Erythroblast (primary cell): ENCODE measurements at places on chromosomes 3 and 15.

GRCh38 chr15:58627701-58628100 lies 121.8 kb downstream of the ADAM10 start:
- peak; percentile 32 for DNase-seq

DNA sequence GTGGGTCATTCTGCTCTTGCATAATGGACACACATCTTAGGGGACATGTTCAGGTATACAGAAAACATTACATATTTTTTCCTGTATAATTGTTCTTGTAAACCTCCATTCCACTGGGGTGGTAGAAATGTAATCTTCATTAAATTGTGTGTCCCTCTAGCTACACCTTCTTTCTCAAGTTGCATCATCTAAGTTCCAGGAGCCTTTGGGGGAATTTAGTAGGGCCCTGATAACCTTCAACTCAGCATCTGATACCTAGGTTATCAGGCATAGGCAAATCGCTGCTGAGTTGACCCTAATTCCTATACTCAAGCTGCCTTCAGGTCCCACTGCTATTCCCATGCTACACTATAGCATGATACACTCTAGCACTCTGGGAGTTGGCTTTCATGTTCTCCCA lies 19.1 kb upstream of the CLASP2 start:
- no peak for DNase-seq

GRCh38 chr3:195873971-195874370 lies 34.4 kb downstream of the TNK2 start:
- DNase-seq, result no peak

DNA sequence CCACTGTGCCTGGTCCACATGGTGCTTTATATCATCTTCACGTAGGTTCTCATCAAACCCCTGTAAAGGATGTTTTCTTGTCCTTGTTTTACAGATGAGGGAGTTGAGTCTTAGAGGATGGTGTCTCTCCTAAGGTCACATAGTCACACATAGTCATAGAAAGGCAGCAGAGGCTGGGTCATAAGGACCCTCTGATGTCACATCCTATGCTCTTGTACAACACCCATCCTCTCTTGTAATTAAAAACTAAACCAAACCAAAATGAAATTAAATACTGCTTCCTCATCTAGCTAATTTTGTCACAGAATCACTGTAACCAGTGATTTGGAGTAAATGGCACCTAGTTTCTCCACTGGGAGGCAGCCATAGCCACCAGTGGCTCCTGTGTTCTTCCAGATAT lies 21.8 kb upstream of the ATP1B3 start:
- no peak for DNase-seq

DNA sequence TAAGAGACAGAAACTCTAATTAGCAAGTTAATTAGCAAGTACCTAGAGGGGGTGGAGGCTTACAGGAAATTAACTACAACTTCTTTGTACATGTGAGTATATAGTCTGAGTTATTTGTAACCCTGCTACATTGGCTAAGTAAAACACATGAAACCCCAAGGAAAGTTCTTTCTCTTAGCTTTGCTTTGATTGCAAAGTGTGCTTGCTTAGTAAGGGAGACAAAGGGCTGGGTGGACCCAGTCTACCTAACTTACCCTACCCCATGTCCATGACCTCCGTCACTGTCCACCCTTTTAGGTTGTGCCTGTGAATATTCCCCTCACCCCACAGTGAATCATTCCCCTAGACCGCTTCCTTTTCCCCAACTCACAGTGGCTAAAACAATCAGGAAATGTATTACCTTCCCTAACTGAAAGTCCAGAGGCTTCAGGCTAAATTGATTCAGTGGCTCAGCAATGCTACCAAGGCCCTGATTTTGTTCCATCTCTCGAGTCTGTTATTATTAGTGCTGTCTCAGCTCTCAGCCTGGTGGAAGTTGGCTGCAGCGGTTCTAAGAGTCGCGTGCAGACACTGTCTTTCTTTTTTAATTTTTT lies 31.1 kb upstream of the RYR3 start:
- no peak for DNase-seq

- DNase-seq, result no peak
Measured at GRCh38 chr15:42511007-42511391, 15.6 kb downstream of the SNAP23 start.

DNA sequence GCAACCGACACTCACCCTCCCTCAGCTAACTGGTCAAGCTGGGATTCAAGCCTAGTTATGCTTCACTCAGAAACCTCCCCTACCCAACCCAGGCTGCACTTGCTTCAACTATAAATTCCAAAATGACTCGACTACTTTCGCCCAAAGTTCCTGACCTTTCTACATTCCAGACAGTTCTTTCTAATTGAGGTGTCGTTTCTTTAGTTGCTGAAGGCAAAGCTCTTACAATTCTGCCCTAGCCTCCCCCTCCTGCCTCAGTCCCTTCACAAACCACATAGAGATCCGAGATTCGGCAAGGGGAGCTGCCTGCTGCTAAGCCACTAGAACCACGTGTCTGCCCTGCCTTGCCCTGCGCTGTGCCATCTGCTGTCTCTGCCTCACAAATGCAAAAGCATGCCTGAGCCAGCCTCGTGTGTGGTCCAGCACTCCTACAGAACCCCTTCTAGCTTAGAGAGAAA lies 74.7 kb upstream of the SH3GL3 start:
- no peak for DNase-seq

DNA sequence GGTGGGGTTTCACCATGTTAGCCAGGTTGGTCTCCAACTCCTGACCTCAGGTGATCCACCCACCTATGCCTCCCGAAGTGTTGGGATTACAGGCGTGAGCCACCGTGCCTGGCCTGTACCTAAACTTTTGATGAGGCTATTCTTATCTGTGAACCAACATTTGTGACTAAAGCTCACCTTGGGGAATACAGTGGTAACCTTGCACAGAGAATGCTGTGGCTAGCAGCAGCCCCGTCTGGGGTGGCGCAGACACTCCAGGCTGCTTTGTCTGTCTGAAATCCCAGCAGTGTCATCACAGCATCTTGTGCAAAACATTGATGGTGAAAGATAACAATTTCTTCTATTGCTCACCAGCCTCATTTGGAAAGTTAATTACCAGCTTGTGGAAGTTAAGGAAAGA lies 58.9 kb downstream of the CMTM8 start:
- DNase-seq, result no peak

DNA sequence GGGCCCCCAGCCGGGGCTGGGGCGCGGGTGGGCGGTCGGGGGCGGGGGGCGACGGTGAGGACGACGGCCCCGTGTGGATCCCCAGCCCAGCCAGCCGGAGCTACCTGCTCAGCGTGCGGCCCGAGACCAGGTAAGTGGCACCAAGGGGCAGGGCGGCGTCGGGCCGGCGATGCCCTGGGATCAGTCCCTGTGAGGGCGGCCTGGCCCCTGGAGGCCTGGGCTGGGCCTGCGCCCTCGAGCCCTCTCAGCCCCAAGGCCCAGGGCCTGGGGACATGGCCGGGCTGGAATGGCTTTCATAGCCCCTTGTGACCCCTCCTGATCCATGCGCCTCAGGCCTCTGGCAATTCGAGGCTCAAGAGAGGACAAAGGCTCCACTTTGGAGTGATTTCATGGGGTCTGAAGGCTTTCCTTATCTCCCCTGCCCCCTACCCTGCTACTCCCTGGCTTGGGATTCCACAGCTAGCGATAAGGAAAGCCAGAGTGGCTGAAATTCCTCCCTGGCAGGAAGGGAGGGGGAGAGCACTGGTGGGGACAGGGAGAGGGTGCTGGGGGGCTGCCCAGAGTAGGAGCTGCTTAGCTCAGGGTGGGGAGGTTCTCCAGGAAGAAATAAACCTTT lies 418 bp downstream of the ALPK3 start:
- DNase-seq, result no peak

DNA sequence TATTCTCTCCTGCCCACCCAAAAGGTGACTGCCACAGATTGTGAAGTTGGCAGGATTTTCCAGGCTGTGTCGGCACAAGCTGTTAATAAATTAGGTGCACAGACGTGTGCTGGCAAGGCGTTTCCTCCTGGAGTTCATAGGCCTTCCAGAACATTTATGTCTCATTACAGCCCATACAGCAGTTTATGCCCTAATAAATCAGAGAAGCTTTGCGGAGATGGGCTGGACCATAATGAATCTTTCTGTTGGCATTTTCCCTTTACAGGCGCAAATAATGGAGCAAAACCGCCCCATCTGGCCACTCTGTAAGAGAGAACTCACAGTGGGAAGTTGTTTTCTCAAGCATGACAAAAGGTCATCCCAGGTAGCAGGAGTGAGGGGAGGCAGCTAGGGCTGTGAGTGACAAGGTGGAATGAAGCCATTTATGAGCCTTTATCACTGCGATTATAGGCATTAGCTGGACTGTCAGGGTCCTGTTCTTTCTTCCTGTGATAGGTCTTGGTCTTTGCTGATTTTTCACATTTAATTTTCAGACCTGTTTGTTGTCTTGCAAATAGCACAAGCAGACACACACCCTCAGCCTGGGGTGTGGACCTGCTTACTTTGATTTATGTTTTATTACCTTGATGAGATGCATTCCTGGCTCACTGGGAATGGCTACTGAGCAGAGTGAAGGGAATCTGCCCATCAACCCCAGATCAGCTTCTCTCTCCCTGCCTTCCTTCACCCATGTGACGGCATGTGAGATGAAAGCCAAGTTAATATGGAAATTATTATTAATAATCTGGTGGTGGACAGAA lies 257.5 kb downstream of the LRTM1 start:
- DNase-seq, result no peak

DNA sequence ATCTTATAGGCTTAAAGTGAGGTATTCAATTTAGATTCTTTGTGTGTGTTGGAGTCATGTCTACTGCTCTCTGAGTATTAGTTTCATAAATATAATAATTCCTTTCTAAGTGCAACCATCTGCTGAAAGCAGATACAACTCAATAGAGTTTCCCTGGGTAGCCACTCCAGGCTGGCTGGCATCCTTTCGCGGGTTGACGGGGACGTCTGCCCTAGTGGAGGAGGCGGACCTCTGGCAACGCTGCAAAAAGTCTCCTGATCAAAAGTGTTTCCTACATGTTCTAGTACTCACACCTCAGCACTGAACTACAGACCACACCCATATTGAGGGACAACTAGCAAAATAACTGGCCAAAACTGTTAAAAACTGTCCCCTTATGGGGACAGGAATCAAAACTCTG lies 2.5 kb downstream of the MOBP start:
- no peak for DNase-seq

DNA sequence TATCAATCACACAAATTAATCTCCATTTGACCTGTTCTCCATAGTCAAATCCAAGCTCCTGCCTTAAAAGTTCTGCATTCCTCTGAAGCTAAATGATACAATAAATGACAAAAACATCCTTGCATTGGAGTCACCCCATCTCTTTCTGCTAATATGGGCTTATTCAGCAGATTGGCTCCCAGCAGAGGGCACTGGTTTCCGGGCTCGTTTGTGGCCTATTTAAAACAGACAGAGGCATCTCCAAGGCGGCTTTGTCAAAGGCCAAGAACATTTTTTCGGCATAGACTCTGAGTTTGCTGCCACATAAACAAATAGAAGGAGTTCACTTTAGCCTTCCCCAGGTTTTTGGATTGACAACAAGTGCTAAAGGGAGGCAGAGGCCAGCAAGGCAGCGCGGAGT lies 204.4 kb upstream of the RASGRP1 start:
- DNase-seq, result no peak
